ENCODE measurements at places on chromosomes 16 and 17.

DNA sequence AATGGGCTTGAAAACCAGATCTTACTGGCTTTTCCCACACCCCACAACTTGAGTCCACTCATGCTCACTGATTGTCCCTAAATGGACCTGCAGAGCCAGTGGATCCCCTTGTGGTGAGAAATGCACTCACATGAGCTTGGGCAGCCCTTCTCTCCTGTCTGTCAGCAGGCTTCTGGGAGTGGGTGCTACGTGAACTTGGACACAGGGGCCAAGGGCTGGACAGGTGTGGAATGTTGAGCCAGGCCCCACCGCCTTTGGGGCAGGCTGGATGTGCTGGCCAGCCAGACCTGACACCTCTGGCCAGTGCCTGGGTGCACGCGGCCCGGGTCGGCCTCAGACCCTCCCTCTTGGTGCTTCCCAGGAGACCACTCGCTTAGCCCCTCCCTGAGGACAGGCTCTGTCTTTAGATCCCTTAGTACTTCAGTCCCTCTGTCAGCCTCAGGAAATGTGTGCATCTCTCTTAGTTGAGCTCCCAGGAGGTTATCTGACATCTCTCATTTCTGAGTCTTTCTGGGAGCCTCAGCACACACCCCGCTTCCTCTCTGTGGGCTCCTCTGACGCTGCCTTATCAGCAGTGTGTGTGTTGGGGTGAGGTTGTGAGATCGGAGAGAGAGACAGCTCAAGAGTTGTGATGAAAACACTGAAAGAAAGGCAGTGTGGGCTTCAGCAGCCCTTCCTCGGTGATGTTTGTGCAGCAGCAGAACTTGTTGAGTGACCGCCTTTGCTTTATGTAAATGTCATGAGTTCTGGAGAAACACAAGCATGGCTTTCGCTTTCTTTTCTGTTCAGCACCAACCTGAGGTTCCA, 117.0 kb downstream of the RAB11FIP4 start:
- DNase-seq = no peak

- no peak for DNase-seq
Measured at GRCh38 chr16:1810106-1810505, 16.5 kb downstream of the HAGH start.

DNA sequence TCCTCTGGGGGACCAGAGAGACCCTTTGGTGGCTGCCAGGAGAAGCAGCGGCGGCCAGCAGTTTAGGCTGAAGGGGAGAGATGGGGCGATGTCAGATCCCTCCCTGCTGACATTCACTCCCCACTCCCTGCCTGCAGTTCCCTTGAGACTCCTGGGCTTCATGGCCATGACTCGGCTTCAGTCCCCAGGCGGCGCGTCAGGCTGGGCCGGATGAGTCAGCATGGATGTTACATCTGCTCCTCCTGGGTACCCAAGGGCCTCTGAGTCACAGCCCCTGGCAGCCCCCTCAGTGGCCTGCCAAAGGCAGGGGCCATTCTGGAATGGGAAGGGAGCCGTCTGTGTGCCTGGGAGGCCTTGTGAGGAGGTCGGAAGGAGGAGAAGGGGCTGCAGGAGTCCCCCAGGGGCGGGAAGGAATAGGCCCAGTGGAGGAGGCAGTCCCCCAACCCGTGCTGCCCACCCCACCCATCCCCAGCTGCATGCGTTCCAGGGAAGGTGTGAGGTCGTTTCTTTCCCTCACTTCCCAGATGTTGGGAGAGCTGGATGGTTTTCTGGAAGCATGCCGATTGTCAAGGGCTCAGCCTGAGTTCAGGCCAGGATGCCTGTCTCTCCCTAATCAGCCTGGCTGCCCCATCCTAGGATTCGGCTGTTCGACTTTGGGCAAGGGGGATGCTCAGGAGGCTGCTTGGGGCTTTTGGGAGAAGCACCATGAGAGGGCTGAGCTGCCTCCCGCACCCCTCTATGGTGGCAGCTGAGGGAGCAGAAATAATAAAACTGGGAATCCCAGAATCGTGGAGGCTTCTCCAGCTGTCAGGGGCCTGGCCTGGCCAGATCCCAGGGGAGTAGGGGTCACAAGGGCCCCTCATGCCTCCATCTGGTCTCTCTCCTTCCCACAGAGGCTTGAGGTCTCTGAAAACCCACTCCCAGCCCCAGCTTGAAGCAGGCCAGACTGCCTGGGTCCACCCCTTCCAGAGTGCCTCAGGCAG, 9.7 kb downstream of the RHBDL3 start:
- DNase-seq = no peak

DNA sequence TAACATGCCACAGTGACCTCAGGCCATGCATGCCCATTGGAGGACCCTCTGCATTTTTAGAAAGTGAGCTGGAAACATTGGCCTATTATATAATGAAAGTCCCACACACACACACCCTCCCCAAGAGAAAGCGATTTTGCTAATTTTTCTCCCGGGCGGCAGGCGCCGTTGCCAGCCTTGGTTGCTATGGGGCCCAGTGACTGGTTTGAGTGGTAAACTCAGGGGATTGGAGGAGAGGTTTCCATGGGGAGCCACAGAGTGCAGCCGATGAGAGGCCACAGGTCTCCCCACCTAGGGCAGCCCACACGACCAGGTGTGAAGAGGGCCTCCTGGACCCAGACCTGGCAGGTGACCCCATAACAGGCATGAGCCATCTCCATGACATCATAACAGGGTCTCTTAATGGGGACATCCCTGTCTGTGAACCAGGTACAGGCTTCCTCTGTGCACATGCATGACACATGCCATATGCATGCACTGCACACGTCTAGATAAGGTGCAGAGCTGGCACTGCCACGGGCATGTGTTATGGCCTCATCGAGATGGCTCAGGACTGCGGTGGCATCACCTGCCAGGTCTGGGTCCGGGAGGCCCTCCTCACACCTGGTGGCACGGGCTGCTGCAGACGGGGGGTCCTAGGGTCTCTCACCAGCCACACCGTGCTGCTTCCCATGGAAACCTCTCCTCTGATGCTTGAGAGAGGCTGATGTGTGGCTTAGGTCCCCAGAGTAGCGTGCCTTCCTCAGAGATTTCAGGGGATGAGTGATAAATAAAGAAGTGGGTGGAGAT, 144.1 kb downstream of the RBFOX3 start:
- DNase-seq = peak; percentile 20

- DNase-seq = peak; percentile 42
Measured at GRCh38 chr17:64262198-64262999, 661 bp downstream of the TEX2 start.

- DNase-seq = no peak
Measured at GRCh38 chr17:63694229-63694949, 5.5 kb downstream of the LIMD2 start.

DNA sequence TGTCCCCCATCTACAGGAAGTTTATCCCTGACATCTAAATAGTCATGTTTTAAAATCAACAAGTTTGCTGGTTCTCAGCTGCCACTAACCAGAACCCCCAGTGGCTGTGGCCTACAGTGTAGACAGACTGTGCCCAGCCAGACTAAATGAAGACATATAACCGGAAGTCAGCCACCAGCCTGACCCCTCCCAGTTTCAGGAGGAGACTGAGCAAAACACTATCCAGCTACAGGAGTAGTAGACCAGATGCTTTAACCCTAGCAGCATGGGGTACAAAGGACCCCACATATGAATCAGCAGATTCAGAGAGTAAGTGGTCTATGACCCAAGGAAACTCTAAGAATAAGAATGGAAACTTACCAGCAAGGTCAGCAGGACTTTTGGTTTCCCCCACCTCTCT, 83.4 kb downstream of the HIC1 start:
- no peak for DNase-seq
